ENCODE measurements at places on chromosomes 5 and 9.

GRCh38 chr5:43389679-43390329 is 22.4 kb downstream of the CCL28 start:
- peak; percentile 72 for DNase-seq

- DNase-seq: no peak
Observed at GRCh38 chr5:71810471-71811195, 91.6 kb downstream of the CARTPT start.

GRCh38 chr5:163867324-163867723 is 361.9 kb downstream of the MAT2B start:
- no peak for DNase-seq

DNA sequence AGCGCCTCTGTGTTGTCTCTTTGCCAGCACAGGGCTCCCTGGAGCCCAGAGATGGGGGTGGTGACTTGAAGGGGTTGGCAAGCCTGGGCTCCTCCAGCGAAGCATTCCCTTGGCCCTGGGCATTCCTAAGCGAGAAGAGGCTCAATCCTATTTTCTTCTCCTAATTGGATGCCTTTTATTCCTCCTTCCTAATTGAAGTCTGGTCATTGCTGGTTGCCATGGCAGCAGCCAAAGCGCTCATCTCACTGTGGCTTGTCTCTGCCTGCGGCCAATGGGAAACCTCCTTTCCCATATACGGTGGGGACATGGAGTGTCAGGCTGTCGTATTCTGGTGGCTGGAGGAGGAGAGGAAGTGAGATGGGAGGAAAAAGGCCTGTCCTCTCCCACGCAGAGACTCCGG is 52.3 kb upstream of the RARS1 start:
- DNase-seq: no peak

- no peak for DNase-seq
Observed at GRCh38 chr9:20382460-20383071, 239.7 kb downstream of the MLLT3 start.

GRCh38 chr5:37662789-37663485 is 176.9 kb downstream of the GDNF start:
- no peak for DNase-seq

GRCh38 chr9:97749928-97750327 is 52.8 kb upstream of the XPA start:
- no peak for DNase-seq

DNA sequence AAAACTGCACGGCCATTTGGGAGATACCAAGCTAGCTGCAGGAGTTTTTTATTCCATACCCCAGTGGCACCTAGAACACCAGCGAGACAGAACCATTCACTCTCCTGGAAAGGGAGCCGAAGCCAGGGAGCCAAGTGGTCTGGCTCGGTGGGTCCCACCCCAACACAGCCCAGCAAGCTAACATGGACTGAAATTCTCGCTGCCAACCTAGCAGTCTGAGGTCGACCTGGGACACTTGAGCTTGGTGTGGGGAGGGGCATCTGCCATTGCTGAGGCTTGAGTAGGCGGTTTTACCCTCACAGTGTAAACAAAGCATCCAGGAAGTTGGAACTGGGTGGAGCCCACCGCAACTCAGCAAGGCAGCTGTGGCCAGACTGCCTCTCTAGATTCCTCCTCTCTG is 108.9 kb upstream of the CHD1 start:
- no peak for DNase-seq

DNA sequence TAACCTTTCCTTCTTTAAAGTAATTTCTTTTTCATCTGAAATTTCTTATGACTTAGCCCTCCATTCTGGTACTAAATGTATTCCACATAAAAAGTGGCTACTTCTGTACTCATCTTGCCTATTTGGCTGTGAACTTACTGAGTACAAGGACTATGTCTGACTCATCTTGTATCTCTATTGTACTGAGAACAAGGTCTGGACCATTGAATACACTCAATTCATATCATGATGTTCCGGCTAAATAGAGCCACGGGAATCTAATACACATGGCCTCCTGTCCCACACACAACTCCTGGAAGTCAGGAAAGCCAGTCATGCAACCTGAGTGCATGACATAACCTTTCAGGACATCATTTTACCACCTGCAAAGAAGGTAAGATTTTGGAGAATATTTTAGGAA is 203.9 kb downstream of the PLK2 start:
- no peak for DNase-seq

- DNase-seq: no peak
Observed at GRCh38 chr9:34759432-34760134, 49.6 kb upstream of the CCL21 start.
